Mononuclear cell (primary cell): ENCODE measurements at places on chromosomes 12 and 14. TPM values are rescaled to one million over a fixed set of nuclear protein-coding genes. Genes with fewer than 3 reads are reported as not detected.

The ACVRL1 gene
- 0.31 TPM for total RNA-seq

The PGF gene
- not detected for total RNA-seq

The CKB gene
- 6.4 TPM for total RNA-seq

The SLC24A4 gene
- 6.7 TPM for total RNA-seq

The ANKRD33 gene
- 0.10 TPM for total RNA-seq

The CPNE6 gene
- total RNA-seq, result not detected

The IGFBP6 gene
- not detected for total RNA-seq

The GPR137C gene
- 0.10 TPM for total RNA-seq

The ADAM20 gene
- total RNA-seq, result 0.52 TPM

The CRADD gene
- 7.5 TPM for total RNA-seq

The ACSM4 gene
- not detected for total RNA-seq

The TBC1D30 gene
- 2.4 TPM for total RNA-seq

The OR10AD1 gene
- total RNA-seq, result not detected

The TM7SF3 gene
- total RNA-seq, result 19.1 TPM

The LGALS3 gene
- 126 TPM for total RNA-seq

The EXOC3L4 gene
- not detected for total RNA-seq

The RNU4-1 gene
- total RNA-seq, result under 0.01 TPM

The KCNC2 gene
- not detected for total RNA-seq

The SLC39A2 gene
- total RNA-seq, result not detected

The STXBP6 gene
- not detected for total RNA-seq

The ASCL1 gene
- total RNA-seq, result 0.10 TPM

The DIO2 gene
- total RNA-seq, result not detected

The SERPINA6 gene
- total RNA-seq, result not detected

The NEUROD4 gene
- not detected for total RNA-seq

The KCNH5 gene
- total RNA-seq, result not detected

The MDM2 gene
- total RNA-seq, result 109 TPM

The PPP4R4 gene
- 0.84 TPM for total RNA-seq

The DDHD1 gene
- 89.9 TPM for total RNA-seq

The GLT8D2 gene
- not detected for total RNA-seq

The CIROP gene
- not detected for total RNA-seq

The CD4 gene
- total RNA-seq, result 94.3 TPM
